Astrocyte of the spinal cord (primary cell): ENCODE measurements at places on chromosomes 16 and 17.

GRCh38 chr17:28599311-28600184, 723 bp upstream of the SPAG5 start:
- peak; percentile 85 for DNase-seq

- no peak for DNase-seq
Observed at GRCh38 chr16:30377050-30377811, 2.6 kb downstream of the MYL11 start.

GRCh38 chr17:9696279-9697044, 51.1 kb downstream of the USP43 start:
- DNase-seq: no peak

DNA sequence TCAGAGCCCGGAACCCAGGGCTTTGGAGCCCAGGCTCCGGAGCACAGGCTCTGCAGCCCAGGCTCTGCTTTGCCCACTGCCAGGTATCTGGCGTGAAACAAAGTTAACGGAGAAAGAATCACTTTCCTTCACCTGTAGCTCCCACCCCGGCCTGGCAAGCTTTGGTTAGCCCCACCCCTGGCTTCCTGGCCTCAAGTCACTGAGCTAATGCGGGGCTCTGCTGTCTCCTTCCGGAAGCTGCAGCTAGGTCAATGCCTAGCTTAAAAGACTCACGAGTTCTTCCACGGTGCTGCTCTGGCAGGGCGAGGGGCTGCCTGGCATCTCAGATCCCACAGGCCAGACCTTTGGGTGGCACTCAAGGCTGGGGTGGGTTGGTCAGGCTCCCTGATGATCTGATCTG, 21.1 kb upstream of the SPPL2C start:
- no peak for DNase-seq

DNA sequence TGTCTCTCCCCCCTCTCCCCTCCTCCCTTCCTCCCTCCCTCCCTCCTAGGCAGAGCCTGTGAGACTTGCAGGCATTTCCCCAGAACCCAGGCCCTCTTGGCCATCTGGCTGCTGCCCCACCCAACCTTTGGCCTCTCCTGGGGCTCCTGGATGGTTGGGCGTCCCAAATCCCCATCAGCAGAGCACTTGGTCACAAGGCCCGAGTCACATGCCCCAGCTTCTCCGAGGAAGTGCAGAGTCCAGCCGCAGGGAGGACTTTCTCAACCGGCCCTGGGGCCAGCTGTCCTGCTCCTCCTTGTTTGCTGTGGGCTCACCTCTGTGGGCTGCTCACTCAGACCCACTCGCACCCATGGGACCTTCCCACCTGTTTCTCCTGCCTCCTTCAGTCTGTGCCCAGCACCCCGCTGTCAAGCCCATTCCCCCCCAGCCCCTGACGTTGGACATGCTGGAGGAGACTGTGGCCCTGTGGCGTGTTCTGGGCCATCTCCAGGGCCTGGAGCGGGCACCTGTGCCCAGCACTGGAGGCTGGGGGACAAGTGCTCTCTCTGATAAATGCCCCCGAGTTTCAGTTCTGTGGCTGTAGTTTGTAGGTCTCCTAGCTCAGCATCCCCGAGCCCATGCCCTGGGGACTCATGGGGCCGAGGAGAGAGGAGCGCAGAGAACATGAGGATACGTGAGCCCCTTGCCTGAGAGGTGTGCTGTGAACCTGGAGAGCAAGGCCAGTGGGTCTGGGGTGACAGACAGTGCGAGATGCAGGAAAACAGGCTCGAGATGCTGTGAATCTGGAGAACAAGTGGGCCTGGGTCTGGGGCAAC, 42.3 kb upstream of the ZNF750 start:
- no peak for DNase-seq

- DNase-seq: no peak
Observed at GRCh38 chr16:59044616-59045015, 310.5 kb upstream of the GOT2 start.

DNA sequence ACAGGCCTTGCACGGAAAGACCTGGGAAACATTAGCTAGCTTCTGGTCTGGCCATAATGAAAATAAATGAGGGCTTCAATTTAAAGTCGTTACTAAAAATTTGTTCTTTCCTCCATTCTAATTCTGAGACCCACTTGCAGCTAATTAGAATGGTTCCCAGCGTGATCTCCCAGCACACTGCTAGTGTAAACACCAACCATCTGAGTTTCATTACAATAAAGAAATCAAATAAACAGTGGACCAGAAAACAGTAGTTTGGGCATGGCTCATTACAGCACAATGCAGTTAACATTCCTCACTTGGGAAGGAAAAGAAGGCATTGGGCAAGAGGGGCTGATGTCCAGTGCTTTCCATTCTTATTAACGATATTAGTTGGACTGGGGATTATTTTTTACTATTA, 410.9 kb upstream of the SOX9 start:
- DNase-seq: peak; percentile 14

GRCh38 chr17:81250286-81251093, 11.4 kb downstream of the NDUFAF8 start:
- no peak for DNase-seq

GRCh38 chr16:11658896-11659708, 9.2 kb upstream of the SNN start:
- peak; percentile 33 for DNase-seq

DNA sequence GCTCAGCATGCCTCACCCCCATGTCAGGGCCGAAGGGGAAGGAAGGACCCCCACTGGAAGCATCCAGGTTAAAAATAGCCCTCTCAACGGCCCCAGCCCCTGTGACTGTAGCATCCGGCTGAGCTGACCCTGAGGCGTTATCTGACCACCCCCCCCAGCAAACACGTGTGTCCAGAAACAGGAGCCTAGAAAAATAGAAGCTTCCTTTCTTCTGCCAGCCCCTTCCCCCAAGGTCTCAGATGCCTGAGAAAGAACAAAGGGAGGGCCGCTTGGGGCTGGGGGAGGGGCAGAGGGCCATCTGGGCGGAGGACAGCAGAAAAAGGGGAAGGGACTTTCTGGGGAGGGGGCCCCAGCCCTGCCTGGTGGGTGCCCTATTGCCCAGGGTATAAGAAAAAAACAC, 55.8 kb downstream of the ACTG1 start:
- peak; percentile 20 for DNase-seq

DNA sequence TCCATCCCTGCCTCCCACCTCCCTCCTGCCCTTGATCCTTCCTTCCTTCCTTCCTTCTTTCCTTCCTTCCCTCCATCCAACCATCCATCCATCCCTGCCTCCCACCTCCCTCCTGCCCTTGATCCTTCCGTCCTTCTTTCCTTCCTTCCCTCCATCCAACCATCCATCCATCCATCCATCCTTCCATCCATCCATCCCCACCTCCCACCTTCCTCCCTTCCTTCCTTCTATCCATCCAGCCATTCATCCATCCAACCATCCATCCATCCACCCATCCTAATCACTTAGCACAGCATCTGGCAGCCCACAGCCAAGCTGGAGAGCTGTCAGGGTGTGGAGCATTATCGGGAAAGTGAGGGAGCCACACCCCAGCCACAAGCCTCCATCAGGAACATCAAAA, 54.5 kb downstream of the TK2 start:
- DNase-seq: no peak

DNA sequence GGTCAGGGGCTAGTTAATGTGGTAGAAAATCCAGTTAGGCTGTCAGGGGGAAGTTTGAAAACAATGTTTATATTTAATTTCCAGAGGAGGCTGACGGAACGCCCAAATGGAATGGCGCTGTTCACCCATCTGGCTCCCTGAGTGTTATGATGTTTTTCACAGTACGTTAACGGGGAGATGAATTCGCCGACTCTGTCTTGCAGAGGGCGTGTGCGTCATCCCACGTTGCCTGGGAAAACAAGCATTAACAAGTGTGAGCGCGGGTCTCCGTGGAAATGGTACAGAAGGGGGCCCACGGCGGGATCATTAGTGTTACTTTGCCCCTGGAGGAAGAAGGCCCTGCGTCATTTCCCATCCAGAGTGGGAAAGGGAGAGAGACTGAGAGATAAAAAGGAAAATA, 29.6 kb downstream of the RGS9 start:
- DNase-seq: no peak

GRCh38 chr17:80270836-80271235, 10.2 kb downstream of the RNF213 start:
- DNase-seq: no peak

- DNase-seq: peak; percentile 68
Observed at GRCh38 chr17:74744714-74745547, 3.5 kb upstream of the NHERF1 start.

GRCh38 chr16:83409347-83409746, 398.4 kb upstream of the HSBP1 start:
- no peak for DNase-seq

DNA sequence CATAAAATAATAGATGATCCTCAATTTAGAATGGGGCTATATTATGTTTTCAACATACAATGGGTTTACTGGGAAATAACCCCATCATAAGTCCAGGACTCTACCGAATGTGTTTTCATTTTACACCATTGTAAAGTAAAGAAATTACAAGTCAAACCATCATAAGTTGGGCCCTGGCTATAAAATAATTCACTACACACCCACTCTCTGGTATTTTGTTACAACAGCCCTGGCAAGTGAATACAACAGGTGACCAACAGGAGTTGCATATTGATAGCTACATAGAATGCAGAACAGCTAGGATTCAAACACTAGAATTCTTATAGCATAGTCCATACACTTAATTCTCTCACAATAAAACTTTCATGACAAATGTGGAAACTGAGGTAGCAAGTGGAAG, 673.0 kb upstream of the CA10 start:
- DNase-seq: no peak

DNA sequence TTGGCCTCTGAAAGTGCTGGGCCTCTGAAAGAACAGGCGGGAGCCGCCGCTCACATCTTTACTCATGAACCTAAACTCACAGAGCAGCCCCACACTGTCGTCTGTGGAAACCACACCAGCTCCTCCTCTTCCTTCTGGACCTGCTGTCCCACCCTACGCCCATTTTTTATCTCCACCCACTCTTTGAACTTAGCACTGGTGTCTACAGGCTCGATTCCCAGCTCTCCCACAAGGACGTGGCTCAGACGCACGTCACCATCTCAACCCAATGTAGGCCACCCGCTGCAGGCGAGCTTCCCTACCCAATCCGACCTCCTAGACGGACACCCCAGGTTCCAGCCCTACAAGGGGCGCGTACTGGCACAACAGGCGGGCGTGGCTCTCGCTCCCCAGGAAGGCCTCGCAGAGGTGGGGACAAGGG, 62.2 kb downstream of the NXN start:
- DNase-seq: no peak
